ENCODE measurements at places on chromosomes 3 and 15.

DNA sequence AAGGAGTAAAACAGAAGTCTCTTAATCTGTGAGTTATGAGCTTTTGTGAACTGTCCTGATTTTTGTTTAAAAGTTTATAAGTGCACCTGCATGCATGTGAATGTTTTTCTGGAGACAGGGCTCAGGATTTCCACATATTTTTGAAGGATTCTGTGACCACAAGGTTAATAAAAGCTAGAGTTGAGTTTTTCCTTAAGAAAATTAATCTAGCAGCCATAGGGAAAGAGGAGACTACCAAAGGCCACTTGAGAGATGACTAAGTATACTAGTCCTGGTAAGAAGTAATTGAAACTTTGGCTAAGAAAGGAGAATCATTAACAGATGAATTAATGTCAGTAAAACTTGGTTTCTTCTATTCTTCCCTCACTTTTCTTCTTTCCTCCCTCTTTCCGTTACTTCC is 176.8 kb upstream of the EPHA3 start:
- DNase-seq: no peak

- no peak for DNase-seq
These were observed 81.9 kb downstream of the ANXA2 start for GRCh38 chr15:60315878-60316277.

DNA sequence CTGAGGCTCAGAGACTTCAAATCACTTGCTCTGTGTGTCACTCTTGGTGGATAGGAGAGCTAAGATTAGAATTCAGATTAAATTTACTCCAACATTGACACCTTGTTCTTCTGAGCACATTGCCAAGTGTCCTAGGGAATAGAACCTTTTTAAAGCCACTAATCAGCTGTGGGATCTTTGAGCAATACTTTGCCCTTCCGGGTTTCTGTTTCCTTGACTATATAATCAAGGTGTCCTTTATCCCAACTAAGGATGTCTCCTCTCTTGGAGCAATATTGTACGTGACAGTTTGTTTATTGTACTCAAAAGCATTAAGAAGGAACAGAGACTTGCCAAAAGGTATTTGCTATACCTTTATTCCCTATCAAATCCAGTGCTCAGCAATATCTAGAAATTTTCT is 170.9 kb upstream of the CADPS start:
- no peak for DNase-seq

DNA sequence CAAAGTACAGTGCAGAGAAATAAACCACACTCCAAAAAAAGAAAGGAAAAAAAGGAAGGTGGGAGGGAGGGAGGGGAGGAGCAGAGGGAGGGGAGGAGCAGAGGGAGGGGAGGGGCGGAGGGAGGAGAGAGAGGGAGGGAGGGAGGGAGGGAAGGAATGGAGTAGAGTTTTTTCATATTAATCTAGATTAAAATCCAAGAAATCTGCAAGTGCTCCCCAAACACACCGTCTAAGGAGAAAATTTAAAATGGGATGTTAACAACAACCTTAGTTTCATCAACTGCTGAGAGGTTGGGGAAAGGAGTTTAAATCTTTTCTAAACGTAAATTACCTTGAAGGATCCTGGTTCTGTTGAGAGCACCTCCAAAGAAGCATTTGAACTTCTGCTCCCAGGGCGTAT is 6.6 kb downstream of the FSIP1 start:
- DNase-seq: no peak

DNA sequence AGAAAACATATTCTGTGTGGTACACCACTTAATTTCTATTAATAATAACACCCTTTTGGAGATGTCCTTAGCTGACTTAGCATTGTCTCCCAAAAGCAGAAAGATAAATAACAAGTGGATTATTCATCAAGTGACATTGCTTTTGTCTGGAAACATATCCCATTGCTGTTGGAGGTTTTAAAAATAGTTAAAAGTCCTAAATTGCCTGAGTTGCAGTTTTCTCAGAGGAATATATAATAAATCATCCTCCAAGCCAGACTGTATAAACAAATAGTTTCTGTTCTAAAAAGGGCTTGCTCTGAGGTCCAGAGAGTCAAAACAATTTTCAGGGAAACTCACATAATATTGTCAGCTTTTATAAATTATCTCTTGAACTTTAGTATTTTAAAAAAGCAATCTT is 60.4 kb upstream of the CD96 start:
- no peak for DNase-seq

GRCh38 chr3:191425322-191425734 is 35.6 kb upstream of the PYDC2 start:
- DNase-seq: no peak

DNA sequence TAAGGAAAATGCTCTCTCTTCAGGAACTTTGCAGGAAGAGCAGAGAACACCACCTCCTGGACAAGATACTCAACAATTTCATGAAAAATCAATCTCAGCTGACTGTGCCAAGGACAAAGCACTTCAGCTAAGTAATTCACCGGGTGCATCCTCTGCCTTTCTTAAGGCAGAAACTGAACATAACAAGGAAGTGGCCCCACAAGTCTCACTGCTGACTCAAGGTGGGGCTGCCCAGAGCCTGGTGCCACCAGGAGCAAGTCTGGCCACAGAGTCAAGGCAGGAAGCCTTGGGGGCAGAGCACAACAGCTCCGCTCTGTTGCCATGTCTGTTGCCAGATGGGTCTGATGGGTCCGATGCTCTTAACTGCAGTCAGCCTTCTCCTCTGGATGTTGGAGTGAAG is 200.5 kb downstream of the AKAP13 start:
- no peak for DNase-seq

DNA sequence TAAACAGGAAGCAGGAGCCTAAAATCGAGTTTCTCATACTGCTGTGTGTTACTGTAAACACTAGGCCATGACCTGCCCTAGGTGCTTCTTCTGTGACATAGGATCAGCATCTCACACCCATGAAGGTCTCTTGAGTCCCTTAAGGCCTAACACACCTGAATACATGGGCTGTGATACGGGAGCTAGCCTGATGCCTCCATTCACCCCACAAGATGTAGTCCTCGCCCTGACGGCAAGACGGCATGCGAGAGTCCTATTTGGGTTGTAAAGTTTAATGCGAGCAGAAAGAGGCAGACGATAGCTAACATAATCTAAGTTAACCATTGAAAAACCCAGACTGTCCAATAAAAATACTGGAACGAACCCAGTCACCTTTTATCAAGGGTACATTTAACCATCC is 241.1 kb upstream of the ICE2 start:
- DNase-seq: no peak

DNA sequence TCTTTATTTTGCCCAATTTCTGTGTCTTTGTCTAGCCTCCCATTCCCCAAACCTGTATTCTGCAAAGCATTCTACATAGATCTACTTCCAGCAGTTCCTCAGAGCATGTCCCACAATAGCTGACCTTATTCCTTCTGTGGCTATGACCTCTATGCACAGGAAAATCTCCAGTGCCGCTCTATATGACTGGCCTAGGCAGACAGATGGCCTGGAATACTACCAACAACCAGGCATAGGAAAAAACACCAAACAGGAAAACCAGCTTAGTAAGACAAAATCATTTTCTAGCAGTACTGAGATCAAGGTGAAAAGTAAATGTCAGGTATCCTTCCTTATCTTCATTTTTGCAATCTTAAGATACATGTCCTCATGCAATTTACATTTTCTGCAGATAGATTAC is 1115.0 kb downstream of the IGSF11 start:
- no peak for DNase-seq
